ENCODE measurements at places on chromosomes 7 and 10. TPM values are rescaled to one million over a fixed set of nuclear protein-coding genes. Genes with fewer than 3 reads are reported as not detected.
A peak's percentile ranks its signal among the peaks of the same experiment; 100 is the strongest.

The RASA4B gene
- 1.9 TPM for total RNA-seq

The DKK1 gene
- total RNA-seq, result 28.9 TPM

The PIK3CG gene
- 0.11 TPM for total RNA-seq

The MYOZ1 gene
- total RNA-seq, result 1.6 TPM

The ZNF487 gene
- total RNA-seq, result 6.6 TPM

DNA sequence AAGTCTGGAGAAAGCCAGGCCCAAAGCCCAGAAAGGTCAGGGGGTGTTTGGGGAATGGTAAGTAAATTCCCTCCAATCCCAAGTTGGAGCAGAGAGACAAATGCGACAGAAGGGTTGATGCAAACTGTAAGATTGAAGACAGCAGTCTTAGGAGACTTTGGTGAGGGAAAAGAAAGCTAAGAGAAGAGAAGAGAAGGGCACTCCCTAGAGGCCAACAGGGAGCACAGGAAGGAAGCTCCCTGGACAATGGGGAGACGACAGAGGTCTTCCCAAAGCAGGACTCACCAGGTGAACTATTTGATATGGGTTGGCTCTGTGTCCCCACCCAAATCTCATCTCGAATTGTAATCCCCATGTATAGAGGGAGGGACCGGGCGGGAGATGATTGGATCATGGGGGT, 151.5 kb downstream of the KIF20B start:
- DNase-seq, result no peak

DNA sequence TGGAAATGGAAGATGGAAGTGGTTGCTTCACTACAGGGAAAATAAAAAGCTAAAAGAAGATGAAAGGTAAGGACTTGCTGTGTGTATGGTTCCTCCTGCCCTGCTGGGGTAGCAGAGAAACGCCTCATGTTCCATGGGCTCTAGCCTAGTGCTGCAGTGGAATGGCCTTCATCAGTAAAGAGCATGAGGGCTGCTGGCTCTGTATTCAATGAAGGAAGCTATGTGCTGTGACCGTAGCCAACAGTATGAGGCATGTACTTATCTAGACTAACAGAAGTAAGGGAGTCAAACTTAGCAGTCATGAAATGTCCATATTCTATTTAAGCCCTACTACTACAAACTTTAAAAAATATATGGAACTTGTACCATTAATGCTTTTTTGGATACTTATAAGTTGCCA, 54.3 kb downstream of the GDI2 start:
- no peak for DNase-seq

GRCh38 chr10:46250898-46251856, 35.6 kb upstream of the ANTXRL start:
- no peak for DNase-seq

- no peak for DNase-seq
Measured at GRCh38 chr7:82029236-82029913, 259.5 kb upstream of the HGF start.

DNA sequence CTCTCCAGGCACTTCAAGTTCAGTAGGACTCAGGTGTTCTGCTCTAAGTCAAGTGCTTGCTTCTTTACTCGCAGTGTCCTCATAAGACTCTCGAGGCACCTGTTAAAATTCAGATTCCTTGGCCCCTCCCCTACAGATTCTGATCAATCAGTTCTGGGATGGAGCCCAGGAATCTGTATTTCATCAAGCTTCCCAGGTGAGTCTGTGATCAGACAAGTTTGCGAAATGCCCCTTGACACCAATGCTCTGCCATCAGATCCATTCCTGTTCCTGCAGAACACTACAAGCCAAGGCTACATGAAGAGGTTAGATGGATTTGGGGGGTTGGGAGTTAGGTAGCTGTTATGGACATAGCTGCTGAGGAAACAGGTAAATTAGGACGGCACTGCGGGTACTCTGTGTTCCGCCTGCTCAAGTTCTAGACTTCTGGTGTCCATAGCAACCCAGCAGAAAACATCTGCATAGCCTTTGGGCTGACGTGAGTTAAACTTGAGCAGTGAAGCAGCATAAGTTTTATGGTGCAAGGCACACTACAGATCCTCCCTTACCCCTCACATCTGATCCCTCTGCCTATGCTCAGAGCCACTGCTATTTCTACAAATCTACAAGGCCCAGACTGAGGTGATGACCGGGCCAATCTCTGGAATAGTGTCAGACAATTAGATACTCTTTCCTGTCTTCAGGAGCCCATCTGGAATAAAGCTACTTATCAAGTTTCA, 6.8 kb upstream of the NCOA4 start:
- DNase-seq, result peak; percentile 42

GRCh38 chr7:73952266-73952665, 75.7 kb upstream of the ELN start:
- no peak for DNase-seq

Measured in endodermal cell (in vitro differentiated cells).